CD4-positive, alpha-beta T cell treated with Interleukin-15 for 1 hour (primary cell): ENCODE measurements at places on chromosomes 7 and 10.

DNA sequence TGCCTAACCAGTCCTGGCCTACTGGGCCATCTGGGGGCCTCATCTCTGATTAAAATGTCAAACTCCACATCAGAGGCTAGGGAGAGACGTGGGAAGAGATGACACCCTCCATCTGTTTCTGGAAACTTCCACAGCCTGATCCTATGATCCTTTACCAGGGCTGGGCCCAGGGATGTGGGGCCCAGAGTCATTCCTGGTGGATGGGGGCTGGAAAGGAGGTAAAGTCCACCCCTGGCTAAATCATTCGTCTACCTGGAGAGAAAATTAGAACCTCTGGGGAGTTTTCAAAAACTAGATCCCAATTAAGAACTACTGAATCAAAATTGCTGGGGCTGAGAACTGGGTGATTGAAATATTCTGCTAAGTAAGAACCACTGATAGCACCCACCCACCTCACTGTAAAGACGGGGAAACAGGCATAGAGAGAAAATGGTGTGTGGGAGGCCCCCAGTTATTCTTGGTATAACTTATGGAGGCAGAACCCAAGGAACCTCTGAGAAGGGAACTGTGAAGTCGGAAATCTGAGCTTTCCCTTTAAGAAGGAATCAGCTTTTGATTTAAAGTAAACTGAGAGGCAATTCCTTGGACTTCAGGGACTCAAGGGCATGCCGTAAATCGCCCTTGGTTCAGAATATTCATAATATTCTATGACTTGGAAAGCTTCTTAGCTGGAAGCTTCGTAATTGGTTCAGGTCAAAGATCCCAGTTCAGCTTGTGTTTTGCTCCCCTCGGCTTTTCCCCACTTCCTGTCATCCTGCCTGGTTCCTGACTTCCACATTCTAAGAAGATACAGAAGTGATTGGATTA, 53.1 kb downstream of the PRKAG2 start:
- DNase-seq = no peak

GRCh38 chr10:77970869-77971803, 44.6 kb upstream of the DLG5 start:
- DNase-seq = no peak

DNA sequence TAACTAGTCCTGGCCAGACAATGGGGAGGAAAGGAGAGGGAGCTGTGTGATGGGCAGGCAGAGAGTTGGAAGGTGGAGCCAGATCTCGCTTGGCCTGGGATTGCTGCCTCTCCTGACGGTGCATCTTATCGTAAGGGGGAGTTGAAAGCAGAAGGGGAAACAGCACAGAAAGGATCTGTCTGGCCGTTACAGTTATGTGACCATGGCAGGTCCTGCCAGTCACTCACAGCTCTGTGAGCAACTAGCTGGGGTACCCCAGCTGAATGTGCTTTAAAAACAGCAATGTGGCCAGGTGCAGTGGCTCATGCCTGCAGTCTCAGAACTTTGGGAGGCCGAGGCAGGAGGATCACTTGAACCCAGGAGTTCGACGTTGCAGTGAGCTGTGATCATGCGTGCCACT, 8.1 kb downstream of the BLVRA start:
- no peak for DNase-seq

DNA sequence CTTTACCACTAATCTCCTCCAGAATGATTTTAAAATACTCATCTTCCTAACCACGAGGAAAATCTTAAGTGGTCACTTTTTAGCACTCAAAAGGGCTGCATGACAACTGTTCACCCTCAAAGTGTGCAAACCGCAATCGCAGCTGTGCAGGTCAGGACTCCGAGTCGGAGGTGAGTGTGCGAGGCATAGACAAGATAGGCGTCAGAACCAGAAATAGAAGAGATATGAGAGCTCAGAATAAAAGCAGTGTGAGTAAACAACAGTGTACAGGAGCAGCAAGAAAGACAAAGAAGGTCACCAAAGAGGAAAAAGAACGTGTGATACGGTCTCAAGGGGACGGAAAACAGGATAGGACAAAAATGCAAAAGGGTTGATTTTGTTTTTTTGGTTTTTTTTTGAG, 17.5 kb upstream of the ENO4 start:
- DNase-seq = no peak
